ENCODE measurements at places on chromosomes 12 and 14.

- no peak for DNase-seq
These were observed 265.7 kb downstream of the AKAP6 start for GRCh38 chr14:32594766-32595165.

GRCh38 chr12:49962861-49963765 lies 1.4 kb downstream of the AQP5 start:
- peak; percentile 77 for DNase-seq

DNA sequence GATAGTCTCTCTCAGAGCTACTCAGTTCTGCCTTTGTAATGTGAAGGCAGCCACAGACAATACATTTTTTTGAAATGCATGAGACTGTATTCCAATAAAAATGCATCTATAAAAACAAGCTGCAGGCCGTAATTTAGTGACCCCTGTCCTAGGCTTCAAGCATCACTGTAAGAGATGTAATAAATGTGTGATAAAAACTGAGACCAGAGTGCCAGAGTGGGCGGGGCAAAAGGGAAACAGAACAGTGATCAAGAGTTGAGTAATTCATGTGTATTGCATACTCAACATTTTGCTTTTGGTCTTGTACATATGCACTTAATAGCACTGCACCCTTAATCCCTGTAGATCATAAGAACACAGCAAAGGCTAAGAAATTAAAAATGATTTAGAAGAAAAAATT lies 743.5 kb downstream of the DIO2 start:
- DNase-seq = no peak

DNA sequence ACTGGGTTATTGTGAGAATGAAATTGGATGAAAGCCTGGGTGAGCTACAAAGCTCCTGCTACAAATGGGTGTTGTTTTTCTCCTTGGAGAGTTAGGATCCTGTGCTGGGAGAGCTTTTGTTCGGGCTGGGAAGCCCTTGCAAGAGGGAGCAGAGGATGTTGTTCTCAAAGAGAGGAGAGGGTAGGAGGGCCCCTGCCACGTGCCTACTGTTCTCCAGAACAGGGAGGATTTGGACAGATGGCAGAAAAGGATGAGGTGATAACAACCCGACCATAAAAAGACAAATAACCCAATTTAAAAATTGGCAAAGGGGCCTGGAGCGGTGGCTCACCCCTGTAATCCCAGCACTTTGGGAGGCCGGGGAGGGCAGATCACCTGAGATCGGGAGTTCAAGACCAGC lies 68.8 kb downstream of the GALNT16 start:
- no peak for DNase-seq

DNA sequence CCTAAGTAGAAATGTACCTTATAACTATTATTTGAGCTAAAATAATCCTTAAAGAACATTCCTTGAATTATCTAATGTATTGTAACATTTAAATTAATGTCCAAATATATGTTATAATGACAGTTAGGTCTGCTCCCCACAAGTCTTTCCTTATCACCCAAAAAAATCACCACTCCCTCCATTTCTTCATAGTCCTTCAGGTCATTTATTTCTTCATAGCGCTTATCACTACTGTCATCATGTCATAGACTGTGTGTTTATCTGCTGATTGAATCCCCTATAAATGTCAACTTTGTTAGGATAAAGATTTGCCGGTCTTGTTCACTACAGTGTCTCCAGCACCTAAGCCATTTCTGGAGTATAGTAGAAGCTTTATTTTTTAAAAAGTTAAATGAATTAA lies 12.0 kb downstream of the LUM start:
- DNase-seq = no peak

DNA sequence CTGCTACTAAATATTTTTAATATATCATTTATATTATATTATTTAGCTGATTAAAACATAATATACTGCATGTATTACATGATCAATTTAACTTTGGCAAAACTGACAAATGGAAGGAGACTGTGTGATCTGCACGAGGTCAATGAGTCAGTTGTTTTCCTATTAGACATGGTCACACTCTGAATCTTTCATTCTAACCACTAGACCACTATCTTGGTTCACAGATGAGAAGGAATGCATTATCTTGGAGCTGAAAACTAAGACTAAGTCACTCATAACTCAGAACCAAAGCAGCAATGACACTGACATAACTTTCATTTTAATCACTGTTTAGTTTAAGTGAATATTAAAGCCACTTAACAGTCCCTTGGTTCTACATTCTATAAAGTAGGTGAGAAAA lies 37.4 kb downstream of the GNPTAB start:
- no peak for DNase-seq

GRCh38 chr14:33908540-33909223 lies 42.2 kb downstream of the EGLN3 start:
- no peak for DNase-seq

- DNase-seq = no peak
These were observed 10.8 kb upstream of the BIN2 start for GRCh38 chr12:51334764-51335163.

GRCh38 chr14:22178333-22178839 lies 410.6 kb downstream of the DAD1 start:
- peak; percentile 11 for DNase-seq

DNA sequence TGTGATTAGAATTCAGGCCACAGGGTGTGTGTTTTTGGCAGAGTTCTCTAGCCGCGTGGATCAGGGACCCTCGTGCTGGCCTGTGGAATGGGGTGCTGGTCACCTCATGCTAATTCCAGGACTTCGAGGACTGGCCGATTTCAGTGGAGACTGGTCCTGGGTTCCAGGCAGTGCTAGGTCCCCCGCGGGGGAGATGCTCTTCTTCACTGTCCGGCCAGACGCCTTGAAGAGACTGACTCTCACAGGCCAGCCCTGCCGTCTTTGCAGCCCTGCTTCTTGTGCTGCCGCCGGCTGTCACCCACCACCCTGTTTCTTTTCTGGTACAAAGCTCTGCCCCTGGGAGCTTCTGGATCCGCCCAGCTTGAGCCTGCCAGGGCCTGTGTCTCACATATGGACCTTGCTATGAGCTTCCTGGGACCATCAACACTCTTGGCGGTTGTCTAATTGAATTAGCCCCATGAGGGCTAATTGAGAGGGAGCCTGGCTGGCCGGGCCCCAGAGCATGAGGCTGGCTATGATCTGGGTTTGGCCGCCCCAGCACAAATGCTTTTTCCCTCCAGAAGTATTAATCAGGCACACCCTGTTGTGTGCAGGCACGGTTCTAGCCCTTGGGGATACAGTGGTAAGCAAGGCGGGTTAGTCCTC lies 8.2 kb downstream of the MLXIP start:
- no peak for DNase-seq

DNA sequence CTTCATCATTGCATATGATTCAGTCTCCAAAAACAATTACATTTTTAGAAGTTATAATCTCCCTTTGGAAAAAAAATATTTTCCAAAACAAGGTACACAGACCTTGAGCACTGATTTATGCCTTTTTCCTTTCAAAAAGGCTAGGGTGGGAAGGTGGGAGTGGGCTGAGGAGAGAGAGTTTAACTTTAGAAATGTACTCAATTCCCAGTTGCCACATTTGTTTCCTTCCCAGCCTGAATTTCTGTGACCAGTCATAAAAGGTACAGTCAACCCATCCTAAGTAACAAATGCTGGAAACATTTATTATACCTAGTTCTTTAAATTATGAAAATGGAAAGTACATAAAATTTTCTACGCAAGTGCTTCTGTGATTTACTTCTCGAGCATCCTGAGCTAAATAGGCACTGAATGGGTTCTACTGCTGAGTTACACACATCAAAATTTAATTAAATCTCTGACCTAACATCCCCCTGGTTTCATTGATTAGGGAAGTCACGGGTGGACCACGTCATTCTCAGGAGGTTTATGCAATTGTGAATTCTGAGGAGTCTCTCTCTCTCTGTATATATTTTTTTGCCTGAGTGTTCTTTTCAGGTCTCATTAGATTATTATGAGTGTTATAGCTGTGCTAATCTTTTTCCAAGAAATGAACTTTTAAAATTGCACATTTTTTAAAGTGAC lies 371.8 kb downstream of the BTG1 start:
- no peak for DNase-seq

DNA sequence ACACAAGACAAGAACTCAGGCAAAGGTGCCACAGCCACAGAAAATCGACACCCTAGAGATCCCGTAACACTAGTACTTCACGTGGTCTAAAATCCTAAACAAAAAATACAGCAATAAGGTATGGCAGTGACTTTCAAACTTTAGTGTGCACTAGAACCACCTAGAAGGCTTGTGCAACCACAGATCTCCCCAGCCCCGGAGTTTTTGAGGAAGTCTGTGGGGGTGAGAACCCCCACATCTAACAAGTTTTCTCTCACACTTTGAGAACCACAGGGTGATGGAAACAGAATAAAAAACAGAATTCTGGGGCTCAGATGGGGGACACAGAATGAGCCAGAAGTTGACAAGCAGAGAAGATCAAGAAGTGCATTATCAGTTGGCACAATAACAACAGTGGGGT lies 254.0 kb downstream of the ANO6 start:
- no peak for DNase-seq

DNA sequence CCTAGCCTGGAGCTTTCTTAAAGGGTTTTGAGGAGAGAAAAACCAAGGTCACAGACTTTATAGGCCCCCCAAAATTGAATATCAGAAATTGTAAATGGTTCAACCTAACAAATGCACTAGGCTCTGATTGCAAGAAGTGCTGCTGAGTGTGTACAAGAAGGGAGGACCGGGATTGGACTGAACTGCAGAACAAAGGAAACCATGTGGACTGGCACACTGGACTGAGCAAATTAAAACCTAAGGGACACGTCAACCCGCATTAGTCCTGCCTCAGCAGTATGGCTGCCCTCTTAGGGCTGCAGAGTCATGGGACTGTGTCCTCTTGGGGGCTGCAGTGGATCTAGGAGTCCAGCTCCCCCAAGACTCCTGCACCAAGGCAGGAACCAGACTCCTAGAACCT lies 842 bp upstream of the CISTR start:
- DNase-seq = no peak

GRCh38 chr12:21690704-21691368 lies 33.2 kb upstream of the LDHB start:
- DNase-seq = no peak

- peak; percentile 63 for DNase-seq
These were observed 1.9 kb upstream of the RIN3 start for GRCh38 chr14:92511453-92512238.
